ENCODE measurements at places on chromosomes 4 and X.

DNA sequence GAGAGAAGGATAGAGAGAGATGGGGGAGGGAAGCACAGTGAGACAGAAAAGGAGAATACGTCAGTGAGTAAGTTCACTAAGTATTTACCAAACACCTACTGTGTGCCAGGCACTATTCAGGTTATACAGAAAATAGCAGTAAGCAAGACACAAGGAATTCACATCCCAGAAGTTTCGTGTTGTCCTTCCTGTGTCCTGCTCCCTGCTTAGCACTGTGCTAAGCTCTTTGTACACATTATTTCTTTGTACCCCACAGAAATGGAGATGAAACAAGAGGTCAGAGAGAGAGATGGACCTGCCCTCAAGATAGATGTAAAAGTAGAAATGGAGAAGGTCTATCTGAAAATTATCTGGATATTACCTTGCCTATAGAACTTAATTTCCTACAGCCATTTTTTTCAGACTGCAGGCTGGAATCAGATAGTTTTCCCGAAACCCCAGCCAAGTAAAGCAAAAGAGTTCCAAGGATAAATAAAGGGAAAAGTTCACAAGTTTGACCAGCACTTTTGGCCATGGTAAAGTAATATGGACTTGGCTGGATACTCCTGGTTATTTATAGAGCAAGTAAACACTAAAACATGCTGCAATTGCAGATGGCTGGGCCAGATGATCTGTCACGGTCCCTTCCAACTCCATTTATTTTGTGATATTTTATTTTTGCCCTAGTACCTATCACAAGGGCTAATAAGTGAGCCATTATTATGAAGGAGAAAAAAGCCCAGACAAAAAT lies 353.7 kb upstream of the SLC7A11 start:
- no peak for DNase-seq

DNA sequence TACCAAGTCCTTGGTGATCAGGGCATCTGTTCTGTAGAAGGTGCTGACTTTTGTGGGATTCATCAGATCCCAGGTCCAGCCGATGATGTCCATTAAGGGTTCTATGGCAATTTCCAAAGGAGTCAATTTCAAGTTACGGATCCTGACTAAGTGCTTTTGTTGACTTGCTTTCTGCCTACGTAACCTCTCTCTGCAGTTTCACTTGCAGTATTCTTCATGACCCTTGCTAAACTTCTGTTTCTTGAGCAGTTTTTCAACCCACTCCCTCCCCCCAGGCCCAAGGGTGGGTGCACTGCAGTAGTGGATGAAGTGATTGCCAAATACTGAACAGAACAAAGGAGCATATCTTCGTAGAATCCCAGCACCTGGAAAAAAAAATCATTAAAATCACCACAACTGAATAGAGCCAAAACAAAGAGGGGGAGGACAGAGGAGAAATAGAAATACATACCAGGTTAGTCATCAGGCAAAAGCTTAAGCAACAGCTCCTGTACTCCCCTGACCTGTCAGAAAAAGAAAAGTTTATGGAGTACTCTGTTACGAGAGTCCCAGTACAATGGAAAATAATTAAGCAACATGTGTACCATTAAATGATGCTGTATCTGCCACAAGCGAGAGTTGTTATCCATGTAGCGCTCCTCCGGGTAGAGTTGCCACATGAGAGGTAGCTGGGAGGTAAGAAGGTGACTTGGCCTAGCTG lies 5.8 kb downstream of the CMC4 start:
- no peak for DNase-seq

DNA sequence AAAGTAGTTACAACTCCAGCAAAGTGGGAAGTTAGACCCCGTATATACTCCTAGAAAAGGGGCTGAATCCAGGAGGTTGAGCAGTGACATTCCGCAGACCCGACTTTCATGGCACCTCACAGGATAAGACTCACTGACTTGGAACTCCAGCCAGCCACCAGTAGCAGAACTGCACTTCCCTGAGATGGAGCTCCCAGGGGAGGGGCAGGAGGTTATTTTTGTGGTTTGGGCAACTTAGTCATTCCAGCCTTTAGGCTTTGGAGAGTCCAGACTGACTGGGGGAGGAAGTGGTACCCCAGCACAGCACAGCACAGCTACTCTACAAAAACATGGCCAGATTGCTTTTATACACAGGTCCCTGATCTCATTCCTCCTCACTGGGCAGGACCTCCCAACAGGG lies 319.1 kb downstream of the PCDH19 start:
- DNase-seq: no peak

DNA sequence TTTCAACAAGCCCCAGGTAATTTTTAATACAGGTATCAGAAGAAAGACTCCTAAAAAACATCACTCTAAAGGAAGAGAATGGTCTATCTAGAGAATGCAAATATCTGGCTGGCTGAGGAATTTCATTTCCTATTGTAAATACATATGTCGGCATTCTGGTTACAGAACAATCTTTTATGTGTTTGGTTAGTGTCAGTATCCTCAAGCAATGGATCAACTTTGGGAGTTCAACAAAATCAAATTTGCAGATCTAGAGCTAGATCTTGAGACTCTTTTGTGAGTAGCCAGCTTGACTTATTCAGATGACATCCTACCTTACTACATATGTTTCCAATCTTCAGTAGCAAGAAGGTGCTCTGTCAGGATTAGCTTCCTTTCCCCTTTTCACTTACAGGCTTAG lies 145.1 kb downstream of the BTC start:
- no peak for DNase-seq

DNA sequence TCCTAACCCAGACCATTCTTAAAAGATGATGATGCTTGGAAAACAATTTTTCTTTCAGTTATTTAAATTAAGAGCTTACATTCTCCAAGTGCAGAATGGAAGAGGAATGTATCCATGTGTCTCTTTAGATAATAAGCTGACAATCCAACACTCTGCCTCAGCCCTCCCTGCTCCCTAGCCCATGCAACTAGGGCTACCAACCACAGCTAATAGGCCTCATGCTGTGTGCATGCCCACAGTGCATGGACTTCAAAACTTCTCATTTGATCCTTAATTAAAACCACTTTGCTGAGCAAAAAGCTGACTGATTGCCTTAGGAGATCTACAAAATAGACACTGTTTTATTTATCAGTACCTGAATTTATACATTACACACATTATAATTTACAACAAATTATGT lies 473.9 kb downstream of the GALNTL6 start:
- DNase-seq: no peak

DNA sequence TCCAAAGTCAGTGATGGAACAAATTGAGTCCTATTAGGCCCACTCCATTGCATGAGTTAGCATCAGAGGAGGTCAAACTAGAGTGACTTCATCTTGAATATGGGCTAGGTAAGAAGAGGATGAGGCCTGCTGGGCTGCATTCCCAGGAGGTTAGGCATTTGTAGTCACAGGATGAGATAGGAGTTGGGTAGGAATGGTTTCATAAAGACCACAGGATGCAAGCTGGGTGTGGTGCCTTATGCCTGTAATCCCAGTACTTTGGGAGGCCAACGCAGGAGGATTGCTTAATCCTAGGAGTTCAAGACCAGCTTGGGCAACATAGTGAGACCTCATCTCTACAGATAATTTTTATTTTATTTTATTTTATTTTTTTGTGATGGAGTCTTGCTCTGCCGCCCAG lies 26.8 kb downstream of the PDGFRA start:
- DNase-seq: no peak

GRCh38 chr4:143488687-143489086 lies 24.8 kb upstream of the SMARCA5 start:
- no peak for DNase-seq

GRCh38 chr4:73445383-73446335 lies 9.6 kb downstream of the AFP start:
- DNase-seq: no peak

- no peak for DNase-seq
Measured at GRCh38 chr4:47641755-47642154, 156.7 kb downstream of the ATP10D start.

- DNase-seq: no peak
Measured at GRCh38 chr4:80196922-80197573, at the start of gene PRDM8. Gene PRDM8, plus strand, starts transcription at chr4:80197503. Its CDS starts 2,578 bp downstream, at chr4:80200081.

GRCh38 chr4:1166509-1167243 lies 5.7 kb downstream of the SPON2 start:
- no peak for DNase-seq

- no peak for DNase-seq
Measured at GRCh38 chr4:124708517-124709300, 3.8 kb downstream of the ANKRD50 start.

All from keratinocyte (primary cell).